ENCODE measurements at places on chromosomes 13 and 19. TPM values are rescaled to one million over a fixed set of nuclear protein-coding genes. Genes with fewer than 3 reads are reported as not detected.
A peak's percentile ranks its signal among the peaks of the same experiment; 100 is the strongest.

MEX3D gene
- 11.8 TPM for total RNA-seq

CD79A gene
- not detected for total RNA-seq

APC2 gene
- total RNA-seq: 0.71 TPM

PRRG2 gene
- 0.71 TPM for total RNA-seq

KL gene
- 3.8 TPM for total RNA-seq

PRTN3 gene
- not detected for total RNA-seq

CYP2F1 gene
- total RNA-seq: not detected

NANOS3 gene
- not detected for total RNA-seq

- H3K36me3 ChIP-seq: no peaks in the 10 kb centered on the region
- H3K27me3 ChIP-seq: no peaks in the 10 kb centered on the region
- peak; percentile 91 for DNase-seq
These were observed 5.1 kb upstream of the FLT3LG start for GRCh38 chr19:49468746-49469447.

DNA sequence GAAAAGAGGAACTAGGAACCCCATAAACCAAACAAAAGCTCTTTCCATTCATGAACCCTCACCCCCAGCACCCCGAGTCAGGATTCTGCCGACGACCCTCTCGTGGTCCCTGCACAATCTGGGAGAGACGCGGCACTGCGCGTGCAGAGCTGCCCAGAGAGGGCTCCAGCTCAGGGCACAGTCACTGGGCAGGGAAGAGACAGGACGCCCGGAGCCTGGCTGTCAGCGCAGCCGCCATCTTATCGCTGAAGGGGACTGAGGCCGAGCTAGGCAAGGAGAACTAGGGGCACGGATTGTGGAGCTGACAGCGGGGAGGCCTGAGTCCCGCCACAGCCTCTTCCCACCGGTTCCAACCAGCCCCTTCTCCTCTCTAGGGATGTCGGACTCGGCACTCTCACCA is 349 bp downstream of the ZNF98 start:
- H3K27me3 ChIP-seq: peaks cover 7% of the 10 kb centered on the region
- H3K27ac ChIP-seq: no peak overlapping the region
- peak overlapping the region; percentile 12 for H3K4me3 ChIP-seq
- no peaks in the 10 kb centered on the region for H3K4me1 ChIP-seq
- H3K36me3 ChIP-seq: no peaks in the 10 kb centered on the region

- no peak overlapping the region for H3K27ac ChIP-seq
- peaks cover 22% of the 10 kb centered on the region for H3K4me1 ChIP-seq
- DNase-seq: no peak
- H3K27me3 ChIP-seq: no peaks in the 10 kb centered on the region
These were observed 26.7 kb downstream of the ZMYM2 start for GRCh38 chr13:19985219-19985556.

DNA sequence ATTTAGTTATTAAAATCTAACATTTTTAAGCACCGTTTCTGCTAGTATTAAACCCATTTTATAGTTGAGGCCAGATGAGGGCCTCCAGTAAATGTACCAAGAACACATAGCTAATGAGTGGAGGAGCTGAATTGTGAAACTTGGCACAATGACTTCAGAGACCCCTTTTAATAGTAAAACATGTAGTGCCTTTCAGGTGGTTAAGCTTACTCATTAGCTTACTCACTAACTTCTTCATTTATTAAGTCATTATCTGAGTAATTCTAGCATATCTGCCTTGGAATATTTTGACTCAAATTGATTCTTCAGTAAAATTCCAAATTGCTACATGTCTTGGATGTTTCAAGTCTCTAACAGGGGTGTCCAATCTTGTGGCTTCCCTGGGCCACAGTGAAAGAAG is 735.2 kb downstream of the LIG4 start:
- H3K27ac ChIP-seq: no peak overlapping the region
- H3K4me1 ChIP-seq: no peaks in the 10 kb centered on the region
- H3K4me3 ChIP-seq: no peak overlapping the region
- no peak for DNase-seq

GRCh38 chr19:47109541-47110375 is 3.8 kb downstream of the ZC3H4 start:
- peak overlapping the region; percentile 100 for H3K27ac ChIP-seq
- H3K4me3 ChIP-seq: peak overlapping the region; percentile 98
- H3K27me3 ChIP-seq: no peaks in the 10 kb centered on the region
- DNase-seq: no peak

DNA sequence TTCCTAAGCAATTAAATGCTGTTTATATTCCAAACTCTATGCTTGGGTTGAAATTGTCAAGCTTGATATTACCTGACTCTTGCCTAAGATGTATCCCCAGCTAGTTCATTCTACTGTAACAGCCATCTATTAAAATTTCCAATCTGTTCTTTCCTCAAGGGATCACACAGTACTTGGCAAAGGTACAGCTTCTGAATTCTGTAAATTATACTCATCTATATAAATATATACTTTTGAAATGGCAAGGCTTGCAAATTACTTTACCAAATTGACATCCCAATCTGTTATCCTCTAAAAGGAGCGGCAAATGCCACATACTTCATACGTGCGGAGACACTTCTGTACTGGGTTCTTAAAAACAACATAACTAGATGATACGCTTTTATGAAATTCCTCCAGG is 330.2 kb downstream of the DNAJC15 start:
- H3K36me3 ChIP-seq: no peaks in the 10 kb centered on the region
- no peak overlapping the region for H3K27ac ChIP-seq
- no peak overlapping the region for H3K4me3 ChIP-seq
- no peaks in the 10 kb centered on the region for H3K27me3 ChIP-seq
- no peaks in the 10 kb centered on the region for H3K4me1 ChIP-seq

DNA sequence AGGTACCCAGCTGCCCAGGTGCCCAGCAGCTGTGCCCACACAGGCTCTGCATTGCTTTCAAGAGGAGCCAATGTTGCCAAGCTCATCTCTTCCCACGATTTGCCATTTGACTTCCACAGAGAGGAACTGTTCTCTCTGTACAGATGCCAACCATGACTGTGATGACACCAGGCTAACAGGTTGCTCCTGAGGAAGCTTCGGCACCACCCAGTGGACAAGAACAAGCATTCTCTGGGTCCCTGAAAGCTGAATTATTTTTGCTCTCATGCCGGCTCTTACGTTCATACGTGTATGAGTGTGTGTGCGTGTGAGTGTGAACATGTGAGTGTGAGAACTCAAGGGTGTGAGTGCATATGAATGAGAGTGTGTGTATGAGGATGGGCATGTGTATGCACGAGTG is 535.2 kb downstream of the LIG4 start:
- H3K4me1 ChIP-seq: no peaks in the 10 kb centered on the region
- H3K4me3 ChIP-seq: no peak overlapping the region
- H3K27me3 ChIP-seq: no peaks in the 10 kb centered on the region
- DNase-seq: no peak
- H3K36me3 ChIP-seq: no peaks in the 10 kb centered on the region

- H3K4me1 ChIP-seq: peaks cover 90% of the 10 kb centered on the region
- no peak for DNase-seq
- no peaks in the 10 kb centered on the region for H3K36me3 ChIP-seq
- peak overlapping the region; percentile 86 for H3K27ac ChIP-seq
- H3K27me3 ChIP-seq: no peaks in the 10 kb centered on the region
These were observed 90.5 kb downstream of the STARD13 start for GRCh38 chr13:33194820-33195692.

DNA sequence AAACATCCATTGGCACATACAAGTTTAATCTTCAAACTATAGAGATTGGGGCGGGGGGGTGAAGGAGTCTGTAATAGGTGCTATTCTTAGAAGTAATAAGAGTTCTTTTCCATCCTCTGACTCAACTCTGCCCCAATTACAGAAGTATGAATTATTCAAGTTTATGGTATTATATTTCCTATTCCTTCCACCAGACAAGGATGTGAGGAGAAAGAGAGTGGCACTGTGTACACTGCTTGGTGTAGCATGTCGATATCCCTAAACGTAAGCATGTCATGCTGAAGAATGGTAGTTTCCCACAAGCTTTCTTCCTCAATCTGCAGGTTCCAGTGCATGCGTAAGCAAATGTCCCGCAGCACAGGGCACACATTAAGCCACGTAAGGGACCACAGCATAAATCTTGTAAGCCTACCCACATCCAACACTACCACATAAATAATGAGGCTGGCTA is 14.1 kb downstream of the BRD4 start:
- no peak for DNase-seq
- H3K36me3 ChIP-seq: no peaks in the 10 kb centered on the region
- peak overlapping the region; percentile 10 for H3K27ac ChIP-seq
- H3K27me3 ChIP-seq: no peaks in the 10 kb centered on the region
- peaks cover 93% of the 10 kb centered on the region for H3K4me1 ChIP-seq

DNA sequence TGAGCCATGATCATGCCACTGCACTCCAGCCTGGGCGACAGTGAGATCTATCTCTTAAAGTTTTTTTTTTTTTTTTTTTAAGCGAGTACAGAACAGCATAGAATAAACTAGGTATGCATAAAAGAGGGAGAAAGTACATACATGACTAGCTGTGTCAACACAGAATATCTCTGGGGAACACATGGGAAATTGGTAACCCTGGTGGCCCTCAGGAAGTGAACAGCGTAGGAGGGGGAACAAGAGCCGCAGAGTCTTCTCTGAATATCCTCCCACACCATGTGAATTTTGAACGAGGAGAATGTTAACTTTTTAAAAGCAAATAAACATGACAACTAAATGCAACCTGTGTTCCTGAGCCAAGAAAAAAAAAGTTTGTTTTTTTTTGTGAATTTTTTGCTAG is 15.2 kb downstream of the PHLDB3 start:
- H3K36me3 ChIP-seq: no peaks in the 10 kb centered on the region
- no peak for DNase-seq
- H3K4me3 ChIP-seq: no peak overlapping the region

GRCh38 chr13:41562541-41563178 is 105.3 kb downstream of the RGCC start:
- no peaks in the 10 kb centered on the region for H3K36me3 ChIP-seq
- DNase-seq: no peak
- no peak overlapping the region for H3K27ac ChIP-seq
- no peaks in the 10 kb centered on the region for H3K27me3 ChIP-seq
- H3K4me1 ChIP-seq: peaks cover 18% of the 10 kb centered on the region

DNA sequence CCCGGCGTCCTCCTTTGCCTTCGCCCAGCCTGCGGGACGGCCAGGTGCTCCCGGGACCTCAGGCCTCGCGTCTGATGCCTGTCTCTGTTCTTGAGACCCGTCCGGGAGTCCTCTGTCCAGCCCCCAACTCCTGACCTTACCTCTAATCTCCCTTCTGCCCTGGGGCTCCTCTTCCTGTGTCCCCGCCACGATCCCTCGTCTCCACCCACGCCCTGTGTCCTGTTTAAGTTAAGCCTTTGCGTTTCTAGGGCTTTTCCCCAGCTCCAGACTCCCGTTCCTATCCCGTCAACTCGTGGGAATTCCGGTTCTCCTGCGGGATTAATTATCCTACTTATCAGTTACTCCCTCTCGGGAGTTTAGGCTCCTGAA is 686 bp downstream of the LENG8 start:
- H3K4me1 ChIP-seq: peaks cover 51% of the 10 kb centered on the region
- H3K27me3 ChIP-seq: no peaks in the 10 kb centered on the region
- H3K36me3 ChIP-seq: peaks cover 38% of the 10 kb centered on the region
- H3K4me3 ChIP-seq: peak overlapping the region; percentile 87

DNA sequence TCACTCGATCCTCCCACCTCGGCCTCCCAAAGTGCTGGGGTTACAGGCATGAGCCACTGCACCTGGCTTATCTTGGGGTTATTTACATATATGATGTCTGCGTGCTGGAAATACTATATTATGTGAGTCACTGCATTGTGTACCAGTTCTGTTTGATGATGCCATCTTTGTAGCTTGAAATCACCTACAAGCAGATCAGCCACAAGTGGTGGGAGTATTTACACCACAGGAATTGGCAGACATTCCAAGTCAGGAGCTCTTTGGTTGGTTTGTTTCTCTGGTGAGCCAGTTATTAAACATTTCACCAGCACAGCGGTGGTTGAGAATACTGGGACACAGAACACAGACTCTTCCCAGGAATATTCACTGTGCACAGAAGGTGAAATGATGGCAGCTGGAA is 4.5 kb upstream of the TIMM44 start:
- peaks cover 12% of the 10 kb centered on the region for H3K4me1 ChIP-seq
- H3K27ac ChIP-seq: no peak overlapping the region
- H3K4me3 ChIP-seq: no peak overlapping the region
- H3K27me3 ChIP-seq: no peaks in the 10 kb centered on the region
- no peak for DNase-seq

GRCh38 chr13:32381539-32381938 is 46.4 kb downstream of the N4BP2L1 start:
- no peaks in the 10 kb centered on the region for H3K4me1 ChIP-seq
- no peaks in the 10 kb centered on the region for H3K36me3 ChIP-seq
- no peaks in the 10 kb centered on the region for H3K27me3 ChIP-seq
- no peak for DNase-seq
- H3K27ac ChIP-seq: no peak overlapping the region
- no peak overlapping the region for H3K4me3 ChIP-seq

DNA sequence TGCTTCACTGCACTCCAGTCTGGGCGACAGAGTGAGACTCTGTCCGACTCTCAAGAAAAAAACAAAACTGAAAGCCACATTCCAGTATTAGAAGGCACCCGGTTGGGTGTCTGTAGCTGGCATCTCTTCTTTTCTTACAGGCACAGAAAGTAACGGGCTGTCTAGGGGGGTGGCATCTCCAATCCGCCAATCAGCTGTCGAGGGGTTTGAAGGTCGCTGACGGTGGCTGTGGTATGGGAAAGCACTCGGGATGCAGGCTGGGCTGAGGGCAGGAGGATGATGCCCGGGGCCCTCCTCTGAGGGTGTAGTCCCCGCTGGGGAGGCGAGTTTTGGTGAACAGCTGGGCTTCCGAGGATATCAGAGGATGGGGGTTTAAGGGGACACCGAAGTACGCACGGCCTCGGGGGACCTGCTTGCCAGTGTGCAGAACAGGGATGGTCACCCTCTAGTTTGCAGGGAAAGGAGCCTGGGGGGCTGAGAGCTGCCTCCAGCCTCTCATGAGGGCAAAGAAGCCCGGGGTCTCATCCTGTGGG is 27.0 kb upstream of the ZBTB7A start:
- no peak overlapping the region for H3K4me3 ChIP-seq
- H3K36me3 ChIP-seq: peaks cover 29% of the 10 kb centered on the region
- H3K4me1 ChIP-seq: no peaks in the 10 kb centered on the region
- no peak for DNase-seq

DNA sequence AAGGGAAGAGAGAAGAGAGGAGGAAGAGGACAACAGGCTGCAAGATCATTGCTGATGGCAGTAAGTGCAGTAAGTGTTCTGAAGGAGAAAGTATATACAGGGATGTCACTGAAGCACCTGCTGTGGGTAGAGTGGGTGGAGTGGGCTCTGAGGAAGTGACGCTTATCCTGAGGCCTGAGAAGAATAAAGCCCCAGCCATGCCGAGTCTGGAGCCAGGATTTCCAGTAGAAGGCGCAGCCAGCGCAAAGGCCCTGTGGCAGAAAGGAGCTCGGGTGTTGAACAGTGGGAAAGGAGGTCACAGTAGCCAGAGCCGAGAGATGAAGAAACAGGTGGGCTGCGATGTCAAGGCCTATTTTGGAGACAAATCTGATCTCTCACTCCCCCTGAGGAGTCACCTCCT is 31.8 kb upstream of the ADGRE5 start:
- no peak overlapping the region for H3K4me3 ChIP-seq
- H3K36me3 ChIP-seq: no peaks in the 10 kb centered on the region
- no peak overlapping the region for H3K27ac ChIP-seq
- peaks cover 4% of the 10 kb centered on the region for H3K4me1 ChIP-seq

- no peaks in the 10 kb centered on the region for H3K27me3 ChIP-seq
- H3K36me3 ChIP-seq: peaks cover 8% of the 10 kb centered on the region
- no peak for DNase-seq
- peak overlapping the region; percentile 93 for H3K27ac ChIP-seq
- peaks cover 31% of the 10 kb centered on the region for H3K4me1 ChIP-seq
These were observed 262 bp downstream of the COX7A1 start for GRCh38 chr19:36152019-36152351.

GRCh38 chr19:42512743-42513304 is 15.5 kb downstream of the CEACAM1 start:
- H3K27me3 ChIP-seq: no peaks in the 10 kb centered on the region
- no peak overlapping the region for H3K4me3 ChIP-seq
- no peak overlapping the region for H3K27ac ChIP-seq
- H3K36me3 ChIP-seq: no peaks in the 10 kb centered on the region
- DNase-seq: no peak

Measured in sigmoid colon (tissue), 7 donors.